SW 1271 (cell line): ENCODE measurements at places on chromosomes 7 and 10.

DNA sequence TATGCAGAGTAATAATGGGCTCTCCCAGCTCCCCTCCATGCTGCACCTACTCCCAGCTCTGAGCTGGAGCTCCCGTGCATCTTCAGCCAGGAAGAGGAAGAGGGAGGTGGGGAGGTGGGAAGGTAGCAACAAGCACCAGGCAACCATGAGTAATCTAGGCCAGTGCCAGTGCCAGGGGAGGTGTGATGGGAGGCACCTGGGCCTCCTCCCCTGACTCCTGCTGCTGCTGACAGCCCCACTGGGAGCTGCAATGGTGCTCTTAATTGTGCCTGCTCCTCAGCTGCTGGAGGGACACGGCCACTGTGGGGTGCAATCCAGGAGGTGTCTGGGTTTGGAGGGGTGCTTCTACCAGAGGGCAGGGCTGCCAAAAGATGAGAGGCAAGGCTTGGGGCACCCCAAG, 243.0 kb downstream of the PLXNA4 start:
- no peak for DNase-seq

DNA sequence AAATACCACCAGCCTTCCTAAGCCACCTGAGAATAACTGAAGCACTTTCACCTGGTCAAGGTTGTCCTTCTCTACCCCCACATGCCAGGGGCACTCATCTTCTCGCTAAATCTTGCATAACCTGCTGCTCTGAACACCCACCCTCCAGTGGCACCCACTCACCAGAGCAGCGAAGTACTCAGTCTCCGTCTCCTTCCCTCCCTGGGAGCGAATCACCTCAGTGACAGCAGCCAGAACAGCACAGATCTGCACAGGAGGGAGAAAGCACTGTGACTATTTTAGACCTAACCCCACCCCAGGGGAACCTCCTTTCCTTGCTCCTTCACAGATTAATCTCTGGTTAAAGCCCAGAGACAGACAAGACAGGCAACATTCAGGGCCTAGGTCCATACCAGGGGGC, 5.1 kb downstream of the RRP12 start:
- DNase-seq = no peak

DNA sequence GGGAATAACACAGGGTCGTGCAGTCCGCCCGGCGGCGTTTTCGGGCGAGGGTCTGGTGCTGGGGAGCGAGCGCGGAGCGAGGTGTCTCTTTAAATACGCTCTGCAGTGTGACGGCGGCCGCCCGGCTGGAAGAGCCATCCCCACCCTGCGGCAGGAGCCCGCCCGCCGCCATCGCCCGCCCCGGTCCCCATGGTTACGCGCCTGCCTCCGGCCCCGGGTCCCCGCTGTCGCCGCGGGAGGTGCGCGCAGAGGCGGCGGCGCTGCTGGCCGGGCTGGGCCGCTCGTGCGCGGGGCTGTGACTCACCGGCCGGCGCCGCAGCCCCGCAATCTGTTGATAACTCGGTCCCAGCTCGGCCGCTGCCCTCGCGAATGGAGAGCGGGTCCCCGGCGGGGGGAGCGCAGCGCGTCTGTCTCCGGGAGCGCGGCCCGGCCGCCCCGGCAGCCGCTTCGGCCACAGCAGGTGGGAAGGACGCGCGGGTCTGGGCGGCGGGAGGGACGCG, at the start of gene ADGRA1:
ADGRA1 (plus strand) TSS at position 246 of the 500 bp plus-strand sequence. CDS start 986 bp downstream, outside the sequence.
- DNase-seq = no peak

DNA sequence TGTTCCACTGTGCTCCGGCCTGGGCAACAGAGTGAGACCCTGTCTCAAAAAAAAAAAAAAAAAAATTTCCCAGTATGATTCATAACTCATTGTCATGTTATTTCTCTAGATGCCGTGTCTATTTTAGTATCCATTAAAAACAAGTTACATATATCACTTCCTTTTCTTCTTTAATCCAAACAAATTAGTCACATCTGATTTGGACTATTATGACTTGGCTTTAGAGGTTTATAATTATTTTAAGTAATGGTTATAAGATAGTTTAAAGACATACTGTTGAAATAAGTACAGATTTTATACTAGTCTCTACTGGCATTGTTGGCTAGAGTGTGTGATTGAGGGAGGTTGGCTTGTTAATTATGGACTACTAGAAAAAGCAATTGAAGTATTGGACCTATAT, 53.3 kb downstream of the ZMYND11 start:
- DNase-seq = no peak

DNA sequence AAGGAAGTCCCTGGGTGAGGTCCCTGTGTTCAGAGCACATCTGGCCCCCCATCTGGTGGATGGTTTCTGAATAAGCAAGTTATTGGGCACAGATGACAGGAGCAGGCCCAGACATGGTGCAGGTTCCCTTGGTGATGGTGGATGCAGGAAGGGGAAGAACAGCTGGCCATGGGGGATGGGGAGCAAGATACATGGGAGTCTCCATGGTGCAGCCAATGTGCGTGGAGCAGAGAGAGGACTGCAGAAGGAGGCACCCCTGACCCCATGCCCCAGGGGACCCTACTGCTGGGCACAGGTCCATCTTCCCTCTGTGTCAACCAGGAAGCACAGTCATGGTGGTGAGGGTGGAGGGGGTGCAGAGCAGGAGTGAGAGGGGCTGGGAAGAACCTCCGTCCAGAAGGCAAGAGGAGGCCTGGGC, 43.8 kb upstream of the RABGEF1 start:
- no peak for DNase-seq

GRCh38 chr7:18408461-18408860, 87.1 kb upstream of the HDAC9 start:
- DNase-seq = no peak

DNA sequence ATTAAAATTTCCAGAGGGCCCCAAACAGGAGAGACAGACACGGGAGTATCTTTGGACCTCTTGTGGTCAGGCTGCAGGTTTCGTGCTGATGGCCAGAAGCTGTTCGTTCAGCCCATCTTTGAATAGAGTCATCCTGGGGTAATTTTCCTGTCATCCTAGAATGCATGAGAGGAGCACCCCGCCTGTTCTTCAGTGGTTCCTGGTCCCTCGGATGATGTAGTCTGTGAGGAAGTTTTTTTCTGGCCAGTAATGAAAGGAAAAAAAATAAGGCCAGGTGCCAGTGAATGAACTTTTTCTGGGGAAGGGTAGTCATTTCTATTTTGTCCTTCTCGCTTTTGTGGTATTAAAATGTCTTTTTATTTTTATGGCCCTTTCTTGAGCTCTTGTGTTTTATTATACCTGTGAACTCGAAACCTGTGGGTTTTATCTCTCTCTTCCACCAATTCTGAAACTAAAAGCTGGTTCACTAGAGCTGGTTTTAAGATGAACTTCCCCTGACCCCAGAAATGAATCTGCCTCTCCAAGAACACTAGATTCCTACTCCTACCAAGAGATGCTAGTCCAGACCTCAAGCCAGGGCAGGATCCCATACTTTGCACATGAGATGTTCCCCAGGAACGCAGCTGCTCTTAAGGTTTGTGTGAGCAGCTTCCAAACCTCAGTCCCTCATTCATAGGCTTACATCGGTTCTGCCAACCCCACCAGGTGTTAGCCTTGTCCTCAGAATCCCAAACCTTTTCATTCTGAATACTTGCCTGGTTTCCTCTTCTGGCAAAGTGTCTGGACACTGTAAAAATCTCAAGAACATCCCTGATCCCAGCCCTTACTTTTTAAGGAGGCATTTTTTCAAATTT, 15.4 kb upstream of the MEST start:
- DNase-seq = no peak

GRCh38 chr10:680146-680545, 9.3 kb downstream of the DIP2C start:
- no peak for DNase-seq

GRCh38 chr10:9060314-9060713, 1005.8 kb downstream of the GATA3 start:
- DNase-seq = no peak

DNA sequence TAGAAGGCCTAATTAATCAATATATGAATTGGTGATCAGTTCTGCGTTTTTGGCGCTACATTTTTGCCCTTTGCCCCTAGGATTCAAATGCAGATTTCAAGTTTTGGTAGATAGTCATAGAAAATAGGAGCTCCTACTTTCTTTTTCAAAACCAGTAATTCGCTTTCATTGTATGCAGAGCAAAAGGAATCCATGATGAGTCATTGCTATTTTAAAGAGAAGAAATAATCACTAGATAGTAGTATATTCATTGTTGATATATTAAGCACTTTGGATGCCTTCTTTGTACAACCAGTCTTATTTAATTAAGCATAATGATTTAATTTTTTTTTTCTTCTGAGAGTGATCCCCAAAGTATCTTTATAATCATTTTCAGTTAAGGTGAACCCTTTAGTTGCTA, 50.3 kb downstream of the CSTF2T start:
- no peak for DNase-seq

GRCh38 chr7:46071601-46072000, 150.5 kb upstream of the IGFBP3 start:
- no peak for DNase-seq
